GM13977 (cell line): ENCODE measurements at places on chromosomes 2 and 18.

DNA sequence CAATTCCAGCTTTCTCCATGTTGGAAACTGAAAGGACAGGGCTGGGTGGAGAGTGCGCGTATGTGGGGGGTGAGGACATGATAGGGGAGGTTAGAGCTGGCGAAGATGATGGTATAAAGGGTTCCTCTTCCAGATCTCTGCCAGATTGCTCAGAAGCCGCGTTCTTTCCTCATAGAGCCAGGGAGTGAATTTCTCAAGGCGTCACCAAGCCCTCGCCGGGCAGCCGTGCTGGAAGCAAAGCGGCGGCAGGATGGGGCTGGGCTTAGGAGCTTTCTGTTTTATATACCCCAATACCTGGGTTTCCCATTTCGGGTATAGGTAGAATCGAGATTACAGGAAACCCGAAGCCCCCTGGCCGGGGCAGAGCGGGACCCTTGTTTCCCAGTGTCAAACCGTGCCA lies 43.8 kb downstream of the DDX18 start:
- DNase-seq, result no peak

- DNase-seq, result no peak
These were observed 435.9 kb downstream of the DCDC2C start for GRCh38 chr2:4139316-4139715.

- DNase-seq, result no peak
These were observed 979.5 kb upstream of the CELF4 start for GRCh38 chr18:38545071-38545470.

- DNase-seq, result no peak
These were observed 329.1 kb upstream of the GULP1 start for GRCh38 chr2:187962538-187962937.

GRCh38 chr2:224780106-224780505 lies 63.9 kb upstream of the CCDC195 start:
- no peak for DNase-seq

DNA sequence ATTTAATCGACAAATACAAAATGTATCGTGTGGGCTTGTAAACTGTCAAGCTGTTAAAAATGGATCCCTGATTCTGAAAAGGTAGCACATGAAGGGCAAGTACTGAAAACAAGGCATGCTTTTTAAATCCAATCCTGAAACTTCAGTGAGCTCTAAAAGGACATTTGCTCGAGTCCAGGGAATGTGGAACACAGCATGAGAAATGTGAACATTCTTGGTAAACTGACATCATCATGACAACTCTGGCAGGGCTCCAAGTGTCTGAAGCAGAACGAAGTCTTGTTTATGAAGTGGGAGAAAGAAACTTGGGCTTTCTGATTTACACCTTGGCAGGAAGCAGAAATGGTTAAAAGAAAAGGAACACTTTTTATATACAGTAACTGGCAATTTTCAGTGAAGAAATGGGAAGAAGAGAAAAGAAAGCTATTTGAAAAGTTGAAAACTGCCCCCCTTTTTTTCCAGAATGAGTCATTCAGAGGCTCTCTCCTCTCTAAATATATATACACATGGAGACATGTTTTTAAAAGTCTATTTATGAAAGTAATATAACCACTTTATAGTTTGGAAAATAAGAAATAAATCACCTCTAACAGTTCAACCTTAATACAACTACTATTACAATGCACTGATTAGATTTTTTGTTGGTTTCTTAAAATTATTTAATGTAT lies 120.8 kb downstream of the GAREM1 start:
- DNase-seq, result no peak

DNA sequence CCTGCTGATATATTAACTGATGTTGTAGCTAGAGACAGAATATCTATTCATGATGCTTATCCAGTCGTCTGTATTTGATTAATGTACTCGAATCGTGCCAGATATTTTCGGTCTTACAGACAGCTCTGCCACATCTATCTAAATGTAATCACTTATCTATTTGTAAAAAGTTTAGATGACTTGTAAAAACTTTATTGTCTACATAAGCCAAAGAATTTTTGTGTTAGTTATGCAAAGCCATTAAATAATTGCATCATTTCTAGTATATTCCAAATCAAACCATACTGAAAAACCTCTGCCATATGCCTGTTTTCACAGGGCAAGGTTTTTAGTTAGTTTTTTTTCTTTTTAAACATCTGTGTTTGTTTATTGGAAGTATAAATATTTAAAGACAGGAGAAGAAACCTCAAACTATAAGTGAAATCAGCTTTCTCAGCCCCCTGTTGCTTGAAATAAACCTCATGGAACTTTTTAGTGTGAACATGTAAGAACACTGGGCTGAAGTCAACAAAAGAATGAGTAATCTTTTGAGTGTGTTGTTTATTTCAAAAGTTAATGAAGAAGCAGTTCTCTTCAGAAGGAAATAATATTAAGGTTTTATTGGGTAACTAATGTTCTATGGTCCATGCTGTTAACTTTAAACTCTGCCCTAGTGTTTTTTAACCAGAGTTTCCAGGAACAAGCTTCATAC lies 657.6 kb upstream of the SYT4 start:
- DNase-seq, result no peak

GRCh38 chr18:44589693-44590355 lies 90.9 kb upstream of the SETBP1 start:
- DNase-seq, result no peak

- peak; percentile 17 for DNase-seq
These were observed 751 bp upstream of the DNAJC10 start for GRCh38 chr2:182715121-182715891.

DNA sequence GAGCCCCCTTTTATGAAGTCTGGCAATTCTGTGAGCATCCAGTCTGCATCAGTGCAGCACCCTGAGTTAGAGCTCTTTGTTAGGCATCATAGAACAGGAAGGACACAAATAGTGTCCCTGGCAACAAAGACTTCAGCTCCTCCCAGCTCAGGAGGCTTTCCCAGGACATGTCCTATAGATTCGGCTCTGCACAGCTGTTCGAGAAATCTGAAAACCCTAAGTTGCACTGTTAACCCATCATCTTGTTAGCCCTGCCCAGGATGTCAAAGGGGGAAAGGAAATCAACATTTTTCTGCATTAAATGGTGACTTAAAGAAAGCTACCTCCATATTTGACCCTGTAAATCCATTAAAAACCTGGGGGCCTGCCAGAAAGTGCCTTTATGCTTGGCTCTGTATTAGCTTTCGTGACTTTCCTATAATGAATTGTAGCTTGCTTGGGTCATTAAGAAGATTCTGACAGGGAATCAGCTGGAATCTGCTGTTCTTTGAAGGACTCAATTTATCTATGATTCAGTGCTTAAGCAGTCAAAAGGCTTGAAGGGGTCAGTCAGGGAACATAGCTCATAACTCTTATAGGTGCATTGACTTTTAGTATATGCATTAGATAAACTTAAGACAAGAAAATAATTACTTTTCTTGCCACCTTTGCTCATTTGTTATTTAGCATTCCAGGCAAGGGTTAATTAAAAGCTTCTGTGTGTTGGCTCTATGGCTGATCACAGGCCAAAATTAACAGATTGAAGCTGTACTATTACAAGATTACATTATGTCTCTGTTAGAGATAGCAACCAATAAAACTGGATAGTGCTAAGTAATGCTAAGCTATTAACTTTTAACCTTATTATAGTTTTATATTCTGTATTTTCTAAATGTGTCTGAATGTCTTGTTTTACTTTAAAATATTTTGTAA lies 20.6 kb downstream of the ERMN start:
- no peak for DNase-seq

- DNase-seq, result no peak
These were observed 178.4 kb downstream of the ZEB2 start for GRCh38 chr2:144341538-144341937.

DNA sequence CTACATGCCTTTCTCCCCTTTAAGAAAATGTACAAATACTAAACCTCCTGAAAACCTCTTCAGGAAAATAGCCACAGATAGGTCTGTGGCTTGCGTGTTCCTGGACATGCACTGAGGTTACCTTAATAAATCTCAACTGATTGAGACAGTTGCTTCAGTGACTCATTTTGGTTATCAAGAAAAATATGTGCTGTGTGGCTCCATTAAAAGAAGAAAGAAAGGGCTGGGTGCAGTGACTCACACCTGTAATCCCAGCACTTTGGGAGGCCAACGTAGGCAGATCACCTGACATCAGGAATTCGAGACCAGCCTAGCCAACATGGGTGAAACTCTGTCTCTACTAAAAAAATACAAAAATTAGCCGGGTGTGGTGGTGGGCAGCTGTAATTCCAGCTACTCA lies 27.1 kb downstream of the CREG2 start:
- DNase-seq, result no peak

GRCh38 chr2:100813527-100813926 lies 6.4 kb upstream of the NPAS2 start:
- DNase-seq, result no peak

DNA sequence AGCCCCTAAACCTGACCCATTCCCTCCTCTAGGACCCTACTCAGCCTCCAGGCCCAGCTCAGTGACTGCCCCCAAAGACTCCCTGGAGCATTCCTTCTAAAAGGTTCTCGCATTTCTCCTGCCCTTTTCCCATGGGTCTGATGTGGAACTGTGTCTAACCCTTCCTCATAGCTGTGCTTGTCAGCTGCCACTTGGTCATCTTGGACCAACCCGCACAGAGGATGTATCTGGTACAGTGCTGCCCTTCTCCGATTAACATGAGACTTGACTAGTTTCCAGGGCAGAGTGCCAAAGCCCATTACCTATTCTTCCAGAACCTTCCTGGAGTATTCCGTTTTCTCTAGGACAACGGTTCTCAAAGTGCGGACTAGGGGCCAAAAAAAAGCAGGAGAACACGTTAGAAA lies 518 bp upstream of the NFU1 start:
- DNase-seq, result no peak

- DNase-seq, result no peak
These were observed 68.8 kb upstream of the TMEM87B start for GRCh38 chr2:111986116-111986900.

- no peak for DNase-seq
These were observed 5.8 kb upstream of the DGUOK start for GRCh38 chr2:73920577-73921545.

DNA sequence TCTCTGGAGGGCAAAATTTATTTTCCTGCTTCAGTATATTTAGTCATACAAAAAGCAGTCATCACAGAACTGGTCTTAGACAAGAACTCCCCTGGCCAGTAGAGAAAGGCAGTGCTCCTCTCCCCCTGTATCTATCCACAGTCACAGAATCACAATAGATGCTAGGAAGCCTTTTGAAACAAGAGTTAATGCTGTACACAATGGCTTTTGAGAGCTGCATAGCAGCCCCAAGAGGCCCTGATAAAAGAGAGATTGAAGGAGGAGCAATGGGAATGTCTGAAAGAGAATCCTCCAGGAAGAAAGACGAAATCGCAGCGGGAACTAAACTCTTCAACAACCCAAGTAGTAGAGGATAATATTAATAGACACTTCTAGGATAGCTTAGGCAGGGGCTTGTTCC lies 330.2 kb downstream of the RBM43 start:
- DNase-seq, result no peak

- no peak for DNase-seq
These were observed 16.0 kb upstream of the MARCHF4 start for GRCh38 chr2:216388046-216388884.

DNA sequence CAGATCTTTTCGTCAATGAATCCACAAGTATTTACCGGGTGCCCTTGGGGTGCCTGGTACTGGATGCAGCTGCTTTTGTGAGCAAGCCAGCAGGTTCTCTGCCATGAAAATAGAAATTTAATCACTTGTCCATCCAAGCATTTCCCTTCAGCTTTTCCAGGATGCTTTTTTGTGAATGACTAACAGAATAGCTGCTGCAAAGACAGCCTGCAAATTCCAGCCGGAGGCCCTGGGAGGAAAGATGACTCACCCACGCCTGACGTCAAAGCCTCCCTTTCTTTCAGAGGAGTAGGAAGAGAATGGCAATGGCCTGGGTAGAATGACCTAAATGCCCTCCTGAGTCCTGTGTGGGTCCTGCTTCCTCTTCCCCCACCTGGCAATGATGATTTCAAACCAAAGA lies 111.9 kb downstream of the AP1S3 start:
- DNase-seq, result no peak

- no peak for DNase-seq
These were observed 17.5 kb upstream of the RAB31 start for GRCh38 chr18:9690418-9691188.

DNA sequence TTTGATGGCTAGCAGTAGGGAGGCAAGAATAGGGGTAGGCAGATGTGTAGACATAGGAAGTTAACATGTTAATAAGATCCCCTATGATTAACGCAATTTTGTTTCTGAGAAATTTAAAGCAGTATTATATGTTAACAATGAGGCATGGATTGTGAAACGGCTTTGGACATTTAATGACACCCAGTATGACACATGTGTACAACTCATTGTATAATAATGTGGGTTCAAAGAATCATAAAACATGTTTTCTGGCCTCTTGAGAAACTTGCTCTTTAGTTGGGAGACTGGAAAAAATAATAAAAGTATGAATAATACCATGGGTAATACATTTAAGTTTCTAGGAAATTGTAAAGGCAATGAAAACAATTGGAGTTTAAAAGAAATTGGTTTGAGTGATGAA lies 332.1 kb upstream of the CDH20 start:
- no peak for DNase-seq

GRCh38 chr2:172673056-172673683 lies 62.5 kb upstream of the RAPGEF4 start:
- no peak for DNase-seq

DNA sequence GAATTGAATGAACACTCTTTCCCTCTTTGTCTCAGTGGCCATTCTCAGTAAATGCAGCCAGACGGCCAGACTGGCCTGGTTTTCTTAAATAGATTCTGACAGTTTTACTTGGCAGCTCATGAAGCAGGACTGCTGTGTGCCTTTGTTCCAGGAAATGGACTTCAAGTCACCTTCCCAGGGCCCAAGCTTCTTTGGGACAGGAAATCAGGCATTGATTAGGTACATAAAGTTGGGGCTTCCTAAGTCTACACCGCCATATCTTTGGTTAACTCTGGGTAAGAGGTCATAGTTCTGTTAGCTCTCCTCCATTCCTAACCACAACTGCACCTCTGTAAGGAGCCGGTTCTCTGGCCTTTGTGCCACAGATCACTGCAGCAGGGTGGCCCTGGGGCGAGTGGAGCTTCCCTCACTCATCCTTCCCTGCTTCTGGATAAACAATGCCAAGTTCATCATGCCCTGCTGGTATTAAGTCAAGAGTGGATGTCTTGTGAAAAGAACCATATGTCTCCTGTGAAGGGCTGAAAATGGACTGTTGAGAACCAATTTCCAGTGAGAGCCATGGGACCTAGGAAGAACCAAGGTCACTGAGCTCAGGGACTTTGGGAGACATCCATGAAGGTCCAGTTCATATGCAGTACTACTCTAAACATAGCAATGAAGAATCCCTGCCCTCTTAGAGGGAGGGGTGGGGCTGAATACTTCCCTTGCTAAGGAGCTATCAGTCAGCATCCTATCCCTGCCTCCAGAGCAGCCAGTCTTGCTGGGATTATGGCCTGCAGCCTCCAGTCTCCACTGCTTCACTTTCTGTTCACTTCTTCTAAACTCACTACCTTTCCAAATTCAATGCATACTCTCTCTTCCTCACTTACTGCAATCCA lies 122.6 kb upstream of the XPO1 start:
- no peak for DNase-seq
